ENCODE measurements at places on chromosomes 11 and 22.

DNA sequence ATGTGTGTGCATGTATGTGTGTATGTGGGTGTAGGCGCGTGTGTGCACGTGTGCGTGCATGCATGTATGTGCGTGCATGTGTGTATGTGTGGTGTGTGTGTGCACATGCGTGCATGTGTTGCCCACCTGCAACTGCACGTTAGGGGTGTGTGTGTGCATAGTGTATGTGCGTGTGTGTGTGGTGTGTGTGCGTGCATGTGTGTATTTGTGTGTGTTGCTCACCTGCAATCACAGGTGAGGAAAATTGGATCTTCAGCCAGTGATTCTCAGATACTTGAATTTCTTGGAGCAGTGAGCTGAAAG is 54.3 kb downstream of the ST14 start:
- no peak for DNase-seq

DNA sequence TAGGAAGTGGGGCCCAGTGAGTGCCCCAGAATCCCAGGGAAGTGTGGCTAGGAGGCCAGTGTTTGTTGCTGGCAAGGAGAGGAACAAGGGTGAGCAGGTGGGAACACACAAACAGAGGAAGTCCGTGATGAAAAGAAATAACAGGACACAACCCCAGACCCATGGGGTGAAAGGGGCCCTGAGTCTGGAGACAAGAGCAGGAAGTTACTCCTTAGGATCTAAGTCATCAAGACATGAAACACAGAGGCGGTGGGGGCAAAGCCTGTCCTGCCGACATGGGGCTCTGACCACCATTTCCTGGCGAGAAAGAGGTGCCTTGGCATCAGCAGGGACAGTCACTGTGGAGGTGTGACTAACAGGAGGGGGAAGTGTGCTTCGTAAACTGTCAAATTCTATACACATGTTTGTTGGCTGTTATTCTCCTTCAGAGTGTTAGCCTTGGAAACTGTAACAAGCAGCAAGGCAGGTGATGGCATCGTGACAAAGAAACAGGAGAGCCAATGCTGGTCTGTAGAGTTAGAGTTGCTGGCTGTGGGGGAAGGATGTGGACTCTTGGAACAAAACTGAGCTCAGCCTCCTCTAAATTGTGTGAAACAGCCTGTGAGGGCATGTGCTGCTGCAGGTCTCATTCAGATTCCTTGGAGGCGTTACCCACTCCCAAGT is 21.7 kb downstream of the CHST1 start:
- no peak for DNase-seq

DNA sequence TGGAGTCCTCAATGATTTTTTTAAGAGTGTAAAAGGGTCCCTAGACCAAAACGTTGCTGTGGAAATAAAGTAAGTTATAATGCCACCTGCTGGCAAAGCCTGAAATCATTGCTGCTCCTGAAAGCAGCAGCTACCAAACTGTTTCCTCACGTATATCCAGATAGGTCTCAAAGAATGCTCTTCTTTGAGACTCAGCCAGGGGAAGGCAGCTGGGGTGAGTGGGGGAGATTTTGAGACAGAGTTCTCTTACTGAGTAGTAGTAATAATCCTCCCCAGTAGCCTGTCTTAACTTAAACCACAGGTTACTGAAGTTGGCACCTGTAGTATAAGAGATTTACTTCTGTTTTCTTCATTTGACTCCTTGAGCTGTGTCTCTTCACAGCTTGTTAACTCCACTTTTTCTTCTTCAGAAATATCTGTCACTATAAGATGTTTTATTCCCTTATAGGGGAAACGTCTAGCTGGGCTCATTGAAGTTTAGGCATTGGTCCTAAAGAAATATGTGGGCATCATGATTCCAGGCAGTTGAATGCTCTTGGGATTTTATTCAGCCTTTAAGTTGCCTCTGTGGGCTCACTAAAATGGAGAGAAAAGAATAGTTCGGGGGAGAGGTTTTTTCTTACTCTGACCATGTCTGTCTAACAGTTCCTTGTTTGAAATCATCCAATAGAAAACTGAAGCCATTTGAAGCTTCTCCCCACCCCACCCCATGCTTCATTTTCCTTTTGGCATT is 77.9 kb downstream of the BTBD10 start:
- DNase-seq, result peak; percentile 25

DNA sequence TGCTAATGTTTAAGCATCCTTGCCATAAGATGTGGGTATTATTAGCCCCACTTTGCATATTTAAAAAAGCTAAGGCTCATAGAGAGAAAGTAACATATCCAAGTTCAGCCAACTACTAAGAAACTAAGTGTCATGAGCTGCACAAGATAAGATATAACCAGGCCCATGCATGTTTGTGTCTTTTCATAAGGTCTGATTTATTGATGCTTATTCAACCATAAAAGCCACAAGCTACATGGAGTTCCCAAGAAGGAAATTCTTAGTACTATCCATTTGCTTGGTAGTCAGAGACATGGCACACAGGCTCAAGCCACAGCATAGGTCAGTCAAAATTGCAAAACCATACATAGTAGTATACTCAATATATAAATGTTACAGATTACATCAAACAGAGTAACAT is 488.5 kb downstream of the SOX6 start:
- DNase-seq, result no peak

- no peak for DNase-seq
These were observed 160.2 kb downstream of the KIRREL3 start for GRCh38 chr11:126840201-126840886.

DNA sequence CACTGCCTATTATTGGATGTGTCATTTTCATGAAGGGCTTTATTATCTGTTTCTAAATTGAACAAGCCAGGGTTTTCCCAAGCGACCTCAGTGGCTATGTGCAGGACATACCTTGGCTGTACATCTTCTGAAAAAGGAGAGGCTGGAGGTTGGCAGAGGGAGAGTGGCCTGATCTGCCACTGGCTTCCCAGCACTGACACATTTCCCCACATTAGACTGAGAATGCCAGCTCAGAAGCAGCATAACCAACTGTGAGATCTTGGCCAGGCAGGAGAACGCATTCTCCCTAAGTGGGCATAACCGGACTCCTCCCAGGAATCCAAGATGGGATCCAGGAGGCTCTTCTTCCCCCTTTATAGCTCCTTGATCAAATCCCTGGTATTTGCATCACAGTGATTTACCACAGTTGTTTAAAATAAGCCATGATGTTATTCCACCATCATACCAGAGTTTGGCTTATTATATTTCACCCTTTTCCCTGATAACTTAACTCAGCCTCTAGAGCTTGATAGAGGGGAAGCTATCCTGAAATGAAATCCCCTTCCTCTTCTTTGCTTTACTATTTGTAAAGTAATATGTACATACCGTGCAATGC is 33.8 kb downstream of the AMOTL1 start:
- no peak for DNase-seq

DNA sequence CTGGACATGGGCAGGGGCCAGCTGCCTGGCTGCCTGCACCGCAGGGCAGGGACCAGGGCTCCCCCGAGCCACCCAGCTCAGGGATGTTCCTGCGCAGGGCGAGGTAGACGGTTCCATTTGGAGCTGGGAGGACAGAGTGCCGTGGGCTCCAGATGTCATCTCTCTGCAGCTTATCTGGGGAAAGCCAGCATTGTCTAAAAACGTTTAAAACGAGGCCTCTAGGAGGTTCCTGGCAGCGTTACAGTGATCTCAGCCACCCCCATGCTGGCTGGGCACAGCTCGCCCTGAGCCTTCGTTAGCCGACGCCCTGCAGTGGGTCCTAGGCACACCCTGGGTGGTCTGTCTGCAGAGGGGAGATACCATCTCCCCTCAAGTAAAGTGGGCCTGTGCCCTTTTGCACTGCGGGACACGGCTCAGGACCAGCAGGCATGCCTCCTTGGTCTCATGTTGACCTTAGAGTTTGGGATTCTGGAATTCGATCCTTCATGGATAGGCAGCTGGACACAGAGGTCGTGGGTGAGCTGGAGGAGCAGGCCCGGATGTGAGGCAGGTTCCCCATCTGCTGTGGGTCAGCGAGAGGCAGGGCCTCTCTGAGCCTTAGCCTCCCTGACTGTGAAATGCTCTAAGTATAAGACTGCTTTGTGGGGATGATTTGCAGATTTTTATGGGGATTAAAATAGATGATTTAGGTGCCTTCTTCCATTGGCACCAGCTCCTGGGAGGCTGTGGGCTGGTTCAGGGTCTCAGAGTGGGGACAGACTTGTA is 14.1 kb downstream of the SYNGR1 start:
- no peak for DNase-seq

Data from RCC 7860 (cell line).